ENCODE measurements at places on chromosomes 3 and 15.

DNA sequence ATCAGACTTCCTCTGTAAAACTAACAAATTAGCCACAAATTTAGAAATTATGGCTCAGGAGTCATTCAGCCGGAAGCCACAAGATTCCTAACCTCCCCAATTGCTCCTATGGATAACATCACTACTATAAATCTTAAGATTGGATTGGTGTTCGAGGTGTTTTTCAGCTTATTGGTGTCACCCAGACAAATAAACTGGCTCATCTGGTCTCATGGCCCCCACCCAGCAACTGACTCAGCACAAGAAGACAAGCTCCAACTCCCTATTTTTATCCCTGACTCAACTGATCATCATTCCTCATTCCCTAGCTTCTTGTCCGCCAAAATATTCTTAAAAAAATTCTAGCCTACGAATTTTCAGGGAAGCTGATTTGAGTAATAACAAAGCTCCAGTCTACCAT, 135.1 kb upstream of the STRIT1 start:
- DNase-seq = no peak

- no peak for DNase-seq
Observed at GRCh38 chr15:94162939-94163338, 68.4 kb upstream of the MCTP2 start.

DNA sequence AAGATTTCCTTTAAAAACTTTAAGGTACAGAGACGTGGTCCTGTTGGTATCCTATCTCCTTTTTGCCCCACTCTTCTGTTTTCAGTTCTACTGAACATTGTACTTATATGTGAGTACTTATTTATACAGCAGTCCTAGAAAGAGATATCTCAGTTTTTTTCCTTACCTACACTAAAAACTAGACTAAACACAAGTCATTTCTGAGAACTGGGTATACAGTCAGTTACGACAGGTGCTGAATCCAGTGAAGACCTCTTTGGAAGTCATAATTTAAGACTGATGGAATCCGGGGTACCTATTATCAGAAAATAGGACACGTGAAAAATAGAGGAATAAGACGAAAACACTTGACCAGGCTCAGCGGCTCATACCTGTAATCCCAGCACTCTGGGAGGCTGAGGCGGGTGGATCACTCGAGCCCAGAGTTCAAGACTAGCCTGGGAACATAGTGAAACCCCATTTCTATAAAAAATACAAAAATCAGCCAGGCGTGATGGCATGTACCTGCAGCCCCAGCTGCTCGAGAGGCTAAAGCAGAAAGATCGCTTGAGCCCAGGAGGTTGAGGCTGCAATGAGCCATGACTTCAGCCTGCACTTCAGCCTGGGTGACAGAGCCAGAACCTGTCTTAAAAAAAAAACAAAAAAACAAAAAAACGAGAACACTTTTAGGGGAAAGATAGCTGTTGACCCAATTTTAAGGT, 76.3 kb downstream of the KLHL25 start:
- no peak for DNase-seq

DNA sequence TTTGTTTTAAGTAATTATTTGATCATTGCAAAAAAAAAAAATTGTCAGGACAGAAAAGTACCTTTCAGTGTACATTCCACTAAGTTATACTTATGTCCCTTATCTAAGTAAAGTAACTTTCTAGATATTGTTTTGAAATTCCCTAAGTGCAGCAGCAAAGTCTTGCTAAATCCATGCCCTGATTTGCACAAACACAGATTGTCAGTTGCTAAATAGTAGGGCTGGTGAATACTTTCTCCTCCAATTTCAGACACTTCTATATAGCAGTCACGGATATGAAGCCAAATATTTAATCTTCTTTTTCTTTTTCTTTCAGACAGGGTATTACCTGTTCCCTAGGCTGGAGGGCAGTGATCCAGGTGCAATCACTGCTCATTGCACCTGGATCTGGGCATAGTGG, 12.9 kb downstream of the LRRC2 start:
- no peak for DNase-seq

- no peak for DNase-seq
Observed at GRCh38 chr15:94443186-94443585, 211.8 kb downstream of the MCTP2 start.

- DNase-seq = no peak
Observed at GRCh38 chr3:138397983-138398382, 36.4 kb upstream of the ESYT3 start.

- DNase-seq = no peak
Observed at GRCh38 chr15:64857421-64857820, 15.7 kb downstream of the PLEKHO2 start.

GRCh38 chr15:86213420-86213819, 133.7 kb downstream of the AGBL1 start:
- no peak for DNase-seq

GRCh38 chr3:183161552-183162336, 790 bp downstream of the LAMP3 start:
- DNase-seq = no peak

Data from epithelial cell of prostate (primary cell).